ENCODE measurements at places on chromosomes 6 and 20. TPM values are rescaled to one million over a fixed set of nuclear protein-coding genes. Genes with fewer than 3 reads are reported as not detected.

DNA sequence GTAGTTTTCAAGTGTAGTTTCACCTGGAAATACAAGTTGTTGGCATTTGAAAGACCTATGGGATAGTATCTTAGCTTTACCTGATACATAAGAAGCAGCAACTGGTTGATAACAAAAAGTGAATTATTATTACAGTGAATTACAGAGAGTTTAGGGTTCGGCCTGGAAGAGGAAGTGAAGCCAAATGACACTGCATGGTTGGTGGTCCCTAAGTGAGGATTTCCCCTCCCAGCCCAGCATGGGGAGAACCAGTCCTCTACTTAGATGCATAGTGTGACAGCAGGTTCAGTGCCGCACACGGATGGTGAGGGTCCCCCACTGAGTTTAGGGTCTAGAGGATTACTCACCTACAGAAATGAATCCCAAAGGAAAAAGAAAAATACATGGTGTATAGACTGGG is 18.1 kb downstream of the HLA-DPB1 start:
- DNase-seq, result no peak

Gene RNF182
- total RNA-seq, result 0.85 TPM

- no peak for DNase-seq
Observed at GRCh38 chr6:83167726-83168278, 25.3 kb downstream of the PGM3 start.

Gene CLIC5
- under 0.01 TPM for total RNA-seq

Gene C4A
- 2.2 TPM for total RNA-seq

Gene ADGB
- total RNA-seq, result not detected

All from dermis blood vessel endothelial cell (primary cell).